Gastroesophageal sphincter (tissue), 4 donors: ENCODE measurements at places on chromosomes 6 and 20.
A peak's percentile ranks its signal among the peaks of the same experiment; 100 is the strongest.

- ATAC-seq, result no peak
Observed at GRCh38 chr6:126060400-126060799, 74.1 kb downstream of the TRMT11 start.

DNA sequence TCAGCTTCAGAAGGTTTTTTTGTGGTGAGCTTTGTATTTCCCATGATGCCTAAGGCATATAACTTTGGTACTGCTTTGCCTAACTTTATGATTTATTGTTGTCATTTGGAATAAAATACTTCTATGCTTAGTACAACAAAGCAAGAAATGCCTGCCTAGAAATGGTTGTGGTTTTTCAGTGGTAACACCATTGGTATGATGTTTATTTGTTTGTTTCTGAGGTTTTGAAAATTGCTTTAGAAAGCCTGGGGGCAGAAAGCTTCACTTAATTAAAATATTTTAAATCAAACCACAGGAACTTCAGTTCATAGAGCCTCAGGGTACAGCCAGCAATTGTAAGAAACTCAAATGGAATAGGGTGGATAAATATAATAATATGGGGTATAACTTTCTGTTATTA, 351.2 kb upstream of the MAP3K7 start:
- no peak for ATAC-seq

DNA sequence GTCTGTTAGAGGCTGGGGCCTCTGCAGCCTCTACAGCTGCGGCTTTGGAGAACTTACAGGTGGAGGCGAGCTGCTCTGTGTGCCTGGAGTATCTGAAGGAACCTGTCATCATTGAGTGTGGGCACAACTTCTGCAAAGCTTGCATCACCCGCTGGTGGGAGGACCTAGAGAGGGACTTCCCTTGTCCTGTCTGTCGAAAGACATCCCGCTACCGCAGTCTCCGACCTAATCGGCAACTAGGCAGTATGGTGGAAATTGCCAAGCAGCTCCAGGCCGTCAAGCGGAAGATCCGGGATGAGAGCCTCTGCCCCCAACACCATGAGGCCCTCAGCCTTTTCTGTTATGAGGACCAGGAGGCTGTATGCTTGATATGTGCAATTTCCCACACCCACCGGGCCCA, 2.6 kb downstream of the TRIM39 start:
- no peak for ATAC-seq

DNA sequence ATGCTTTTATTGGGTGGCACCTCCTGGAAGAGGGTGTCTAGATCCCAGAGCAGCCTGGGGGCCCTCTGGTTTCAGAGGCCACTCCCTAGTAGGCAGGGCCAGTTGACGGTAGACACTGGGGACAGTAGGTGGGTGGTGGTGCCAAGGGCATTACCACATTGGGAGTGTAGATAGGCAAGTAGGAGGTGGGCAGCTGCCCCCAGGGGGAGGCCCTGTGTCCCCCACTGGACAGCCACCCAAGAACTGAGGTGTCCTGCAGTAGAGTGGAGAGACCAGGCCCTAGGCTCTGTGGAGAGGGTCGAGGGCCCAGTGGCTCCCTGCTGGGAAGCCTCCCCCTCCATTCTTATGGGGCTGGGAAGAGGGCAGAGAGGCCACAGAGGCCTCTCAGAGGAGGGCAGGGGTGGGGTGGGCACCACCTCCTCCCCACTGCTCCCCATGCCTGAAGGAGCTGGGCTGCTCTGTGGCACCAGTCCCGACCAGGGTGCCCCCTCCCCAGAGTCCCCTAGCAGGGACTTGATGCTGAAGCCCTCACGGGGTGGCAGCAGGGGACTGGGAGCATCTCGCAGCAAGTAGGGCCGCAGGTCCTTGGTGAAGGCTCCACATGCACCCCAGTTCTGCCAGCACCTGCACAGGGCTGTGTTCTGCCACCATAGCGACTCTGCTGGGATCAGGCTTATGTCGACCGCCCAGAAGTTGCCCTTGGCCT, 305.0 kb upstream of the KCNQ5 start:
- ATAC-seq, result peak; percentile 34

GRCh38 chr20:58677079-58677604, 15.5 kb upstream of the NPEPL1 start:
- no peak for ATAC-seq

- no peak for ATAC-seq
Observed at GRCh38 chr6:45365036-45365435, 12.7 kb downstream of the SUPT3H start.

DNA sequence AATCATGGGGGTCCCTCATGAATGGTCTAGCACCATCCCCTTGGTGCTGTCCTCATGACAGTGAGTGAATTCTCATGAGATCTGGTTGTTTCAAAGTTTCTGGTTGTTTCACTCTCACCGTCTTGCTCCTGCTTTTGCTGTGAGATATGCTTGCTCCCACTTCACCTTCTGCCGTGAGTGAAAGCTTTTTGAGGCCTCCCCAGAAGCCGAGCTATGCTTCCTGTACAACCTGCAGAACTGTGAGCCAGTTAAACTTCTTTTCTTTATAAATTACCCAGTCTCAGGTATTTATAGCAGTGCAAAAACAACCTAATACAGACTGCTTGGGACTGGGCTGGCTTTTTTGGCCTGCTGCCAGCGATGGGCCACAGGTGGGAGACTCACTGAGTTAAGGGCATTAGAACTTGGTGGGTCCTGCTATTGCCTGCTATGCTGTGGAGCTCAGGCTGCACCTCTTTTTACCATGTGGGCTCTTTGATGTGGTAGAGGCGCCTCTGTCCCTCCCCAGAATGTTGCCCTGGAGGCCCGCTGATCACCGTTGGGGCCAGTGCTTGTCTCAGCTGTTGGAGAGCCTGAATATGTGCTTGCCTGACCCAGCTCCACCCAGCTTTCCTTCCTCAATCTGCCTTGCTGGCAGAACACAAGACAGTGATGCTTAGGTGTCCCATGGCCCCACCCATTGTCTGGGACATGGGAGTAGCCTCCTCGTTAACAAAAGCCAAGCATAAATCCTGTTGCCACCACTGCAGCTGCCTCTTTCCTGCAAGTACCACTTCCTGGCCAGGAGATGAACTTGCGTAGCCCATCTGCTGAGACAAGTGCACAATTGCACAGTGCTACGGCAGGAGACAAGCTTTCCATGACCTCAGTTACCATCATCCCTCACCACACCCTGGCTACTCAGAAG, 47.1 kb downstream of the IGF2R start:
- ATAC-seq, result no peak

DNA sequence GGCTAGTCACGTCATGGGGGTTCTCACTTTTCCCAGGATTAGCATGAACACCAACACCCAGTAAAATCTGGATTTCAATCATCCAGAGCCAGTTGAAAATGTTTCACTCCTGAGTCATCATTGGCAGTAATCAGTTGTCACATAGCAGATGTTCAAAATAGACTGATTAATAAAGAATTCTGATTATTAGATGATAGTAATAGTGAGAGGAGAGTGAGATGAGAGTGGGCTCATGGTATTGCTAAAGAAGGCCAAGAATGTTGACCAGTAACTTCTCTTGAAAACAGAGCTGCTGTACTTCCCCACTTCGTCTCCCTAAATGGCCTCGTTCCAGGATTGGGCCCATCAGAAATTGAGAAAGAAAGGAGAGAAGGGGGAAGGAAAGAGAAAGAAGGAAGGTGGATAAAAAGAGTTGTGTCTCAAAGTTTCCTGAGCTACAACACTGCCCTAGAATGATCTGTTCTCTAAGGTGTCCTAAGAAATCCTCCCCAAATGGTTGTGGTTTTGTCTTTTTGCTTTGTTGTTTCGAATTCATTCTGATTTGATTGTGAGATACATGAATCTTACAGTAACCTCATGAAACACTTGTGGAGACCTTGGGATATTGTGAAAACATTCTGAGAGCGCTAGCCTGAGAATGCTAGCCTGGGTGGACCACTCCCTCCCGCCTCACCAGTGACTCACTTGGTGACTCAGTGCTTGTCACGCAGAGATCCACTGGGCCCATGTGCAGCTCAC, 502.2 kb upstream of the JARID2 start:
- ATAC-seq, result peak; percentile 89

DNA sequence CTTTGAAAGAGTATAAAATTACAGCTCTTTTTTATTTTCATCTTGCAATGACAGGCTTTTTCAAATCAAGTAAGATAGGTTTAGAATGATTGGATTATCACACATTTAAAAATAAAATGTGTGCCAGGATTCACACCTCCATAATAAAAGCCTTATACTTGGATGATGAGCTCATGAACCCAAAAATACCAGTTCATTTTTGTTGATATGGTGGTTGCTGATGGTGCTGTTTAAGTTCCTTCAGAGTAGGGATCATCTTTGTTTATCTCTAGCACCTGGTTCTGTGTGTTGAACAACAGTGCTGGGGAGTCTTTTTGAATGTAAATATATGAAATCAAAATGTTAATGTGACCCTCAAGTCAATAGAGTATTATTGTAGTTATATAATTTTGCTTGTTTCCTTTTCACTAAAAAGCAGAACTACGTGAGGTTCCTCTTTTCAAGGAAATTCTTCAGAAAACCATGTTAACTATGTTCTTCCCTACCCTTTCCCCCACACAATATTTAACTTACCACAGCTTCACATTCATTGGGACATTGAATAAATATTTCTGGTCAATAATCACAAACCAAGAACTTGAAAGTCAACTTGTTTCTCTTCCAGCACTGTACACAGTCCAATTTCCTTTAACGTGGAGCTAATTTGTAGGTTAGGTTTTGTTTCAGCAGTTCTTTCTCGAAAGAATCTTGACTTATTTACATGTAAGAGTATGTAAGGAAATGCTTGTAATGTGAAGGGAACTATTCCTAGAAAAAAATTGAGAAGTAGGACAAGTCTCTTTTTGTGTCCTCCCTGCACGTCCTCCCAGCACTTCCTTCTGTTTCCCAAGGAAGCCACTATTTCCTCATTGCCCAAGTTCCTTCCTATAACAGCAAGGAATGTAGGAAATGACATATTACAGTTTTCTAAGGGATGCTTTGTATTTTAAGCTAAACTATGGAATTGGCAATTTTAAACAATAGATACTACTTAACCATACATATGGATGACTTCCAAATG, 945.9 kb upstream of the CITED2 start:
- ATAC-seq, result no peak

DNA sequence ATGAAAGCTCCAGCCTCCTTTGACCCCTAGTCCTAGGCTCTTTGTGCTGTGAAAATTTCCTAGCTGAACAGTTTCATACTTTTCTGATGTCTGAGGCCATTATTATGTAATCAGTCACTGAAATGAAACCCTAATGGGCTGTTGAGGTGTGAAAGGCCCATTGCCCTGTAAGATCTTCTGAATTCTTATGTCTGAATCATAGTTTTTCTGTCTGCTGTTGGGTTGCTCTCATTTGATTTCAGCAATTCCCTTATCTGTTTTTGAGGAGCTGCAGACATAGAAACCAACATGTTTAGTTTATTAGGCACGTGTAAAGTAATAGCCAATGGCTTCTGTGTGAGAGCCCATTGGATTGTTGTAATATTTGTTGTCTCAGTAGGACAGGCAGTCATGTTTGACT, 118.1 kb downstream of the EYA4 start:
- ATAC-seq, result no peak

GRCh38 chr6:11258260-11259237, 26.1 kb upstream of the NEDD9 start:
- ATAC-seq, result no peak

DNA sequence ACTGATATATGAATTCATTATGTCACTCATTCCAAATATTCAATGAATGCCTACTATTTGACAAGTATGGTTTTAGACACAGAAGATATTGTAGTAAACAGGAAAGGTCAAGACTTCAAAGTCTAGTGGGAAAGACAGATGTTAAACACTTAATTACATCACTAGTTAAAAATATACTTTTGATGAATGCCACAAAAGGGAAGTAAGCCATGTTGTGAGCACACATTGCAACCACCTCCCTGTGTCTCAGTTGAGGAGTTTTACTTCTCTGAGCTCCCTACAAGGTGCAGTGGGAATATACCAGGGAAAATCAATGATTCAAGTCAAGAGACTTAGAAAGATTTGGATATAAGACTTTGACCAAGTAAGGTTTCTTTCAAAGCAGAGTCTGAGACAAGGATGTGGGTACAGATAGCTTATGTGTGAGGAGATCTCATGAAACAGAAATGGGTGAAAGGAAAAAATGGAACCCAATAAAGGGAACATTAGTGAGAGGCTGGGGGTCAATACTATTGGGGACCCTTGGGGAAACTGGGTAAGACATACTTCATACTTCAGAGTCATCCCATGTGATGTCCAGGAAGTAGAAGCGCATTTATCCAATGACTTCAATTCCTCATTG, 503.7 kb downstream of the KIF16B start:
- no peak for ATAC-seq

DNA sequence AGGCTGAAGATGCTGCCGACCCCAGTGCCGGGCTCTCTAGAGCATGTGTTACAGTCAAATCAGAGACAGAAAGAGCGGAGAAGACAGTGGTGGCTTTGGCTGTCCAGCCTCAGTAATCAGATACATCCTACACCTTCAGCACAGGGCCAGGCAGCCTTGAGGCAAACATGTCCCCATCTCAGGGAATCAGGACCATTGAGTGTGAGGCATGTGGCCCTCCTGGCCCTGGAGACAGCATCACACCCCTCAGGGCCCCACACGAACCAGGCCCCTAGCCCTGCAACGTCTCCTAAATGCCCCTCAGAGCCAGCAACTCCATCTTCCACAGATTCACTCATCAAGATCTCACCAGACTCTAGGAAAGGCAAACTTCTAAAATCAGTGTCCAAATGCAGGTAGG, 24.5 kb downstream of the PXDC1 start:
- no peak for ATAC-seq

GRCh38 chr6:13575377-13575775, 975 bp downstream of the SIRT5 start:
- ATAC-seq, result no peak

- ATAC-seq, result no peak
Observed at GRCh38 chr6:11668455-11668854, 110.1 kb downstream of the ADTRP start.

- no peak for ATAC-seq
Observed at GRCh38 chr6:156773476-156773875, 3.7 kb upstream of the ARID1B start.

DNA sequence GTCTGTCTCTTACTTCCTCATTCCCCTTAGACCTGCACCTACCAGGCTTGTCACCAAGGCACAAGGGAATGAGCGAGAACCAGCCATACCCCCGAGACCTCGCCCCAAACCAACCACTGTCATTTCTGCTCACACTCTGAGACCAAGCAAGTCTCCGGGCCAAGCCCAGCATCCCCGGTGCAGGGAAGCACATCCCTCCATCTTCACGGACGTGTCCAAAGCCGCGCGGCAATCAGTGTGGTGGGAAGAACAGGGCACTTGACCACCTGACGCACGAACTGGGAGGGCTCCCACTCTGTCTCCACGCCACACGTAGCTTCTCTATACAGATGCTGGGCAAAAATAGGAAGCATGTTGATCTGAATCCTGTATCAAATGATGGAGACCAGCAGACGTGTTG, 28.4 kb upstream of the THBS2 start:
- no peak for ATAC-seq

GRCh38 chr20:60541991-60542390, 583.8 kb downstream of the CDH26 start:
- no peak for ATAC-seq
